ENCODE measurements at places on chromosomes 1 and 21.

DNA sequence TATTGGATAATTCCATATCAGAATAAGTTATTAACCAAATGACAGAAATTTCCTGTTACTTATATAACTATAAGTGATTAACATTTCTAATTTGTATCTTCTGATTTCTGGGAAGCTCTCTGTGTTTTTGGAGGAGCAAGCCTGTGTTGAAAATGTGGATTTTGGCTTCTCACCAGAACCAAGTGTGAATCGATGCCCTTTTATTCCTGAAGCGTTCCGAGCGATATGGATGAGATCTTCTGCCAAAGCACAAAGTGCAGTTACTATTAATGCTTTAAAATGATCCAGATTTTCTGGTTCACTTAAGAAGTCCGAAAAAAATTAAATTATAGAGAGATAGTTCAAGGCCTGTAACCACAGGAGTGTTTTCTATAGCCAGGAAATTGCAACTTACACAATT, 22.8 kb downstream of the ALG14 start:
- H3K36me3 ChIP-seq, result no peaks in the 10 kb centered on the region
- no peak overlapping the region for H3K27ac ChIP-seq

DNA sequence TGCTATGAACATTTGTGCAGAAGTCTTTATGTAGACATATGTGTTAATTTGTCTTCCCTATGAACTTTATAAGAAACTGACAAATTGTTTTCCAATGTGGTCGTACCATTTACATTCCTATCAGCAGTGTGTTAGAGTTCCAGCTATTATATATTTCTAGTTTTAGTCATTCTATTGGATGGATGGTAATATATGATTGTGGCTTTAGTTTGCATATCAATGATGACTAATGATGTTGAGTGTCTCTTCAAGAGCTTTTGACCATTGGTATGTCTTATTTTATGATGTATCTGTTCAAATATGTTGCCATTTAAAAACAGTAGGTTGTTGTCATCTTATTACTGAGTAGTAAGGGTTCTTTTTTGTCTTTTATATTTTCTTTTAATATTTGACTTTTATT, 16.2 kb upstream of the ZNF326 start:
- no peak overlapping the region for H3K27ac ChIP-seq
- H3K4me3 ChIP-seq, result no peak overlapping the region
- H3K27me3 ChIP-seq, result no peaks in the 10 kb centered on the region
- no peak for DNase-seq
- H3K4me1 ChIP-seq, result no peaks in the 10 kb centered on the region

DNA sequence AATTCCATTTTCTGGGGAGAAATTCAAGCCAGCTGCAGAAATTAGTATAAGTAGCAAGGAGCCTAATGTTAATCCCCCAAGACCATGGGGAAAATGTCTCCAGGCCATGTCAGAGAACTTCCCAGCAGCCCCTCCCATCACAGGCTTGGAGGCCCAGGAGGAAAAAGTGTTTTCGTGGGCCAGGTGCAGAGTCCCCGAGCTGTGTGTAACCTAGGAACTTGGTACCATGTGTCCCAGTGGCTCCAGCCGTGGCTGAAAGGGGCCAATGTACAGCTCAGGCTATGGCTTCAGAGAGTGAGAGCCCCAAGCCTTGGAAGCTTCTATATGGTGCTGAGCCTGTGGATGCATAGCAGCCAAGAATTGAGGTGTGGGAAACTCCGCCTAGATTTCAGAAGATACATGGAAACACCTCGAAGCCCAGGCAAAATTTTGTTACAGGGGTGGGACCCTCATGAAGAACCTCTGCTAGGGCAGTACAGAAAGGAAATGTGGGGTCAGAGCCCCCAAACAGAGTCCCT, 286.3 kb downstream of the MATN1 start:
- no peaks in the 10 kb centered on the region for H3K36me3 ChIP-seq
- no peak overlapping the region for H3K27ac ChIP-seq
- H3K27me3 ChIP-seq, result peaks cover 7% of the 10 kb centered on the region
- no peak for DNase-seq

DNA sequence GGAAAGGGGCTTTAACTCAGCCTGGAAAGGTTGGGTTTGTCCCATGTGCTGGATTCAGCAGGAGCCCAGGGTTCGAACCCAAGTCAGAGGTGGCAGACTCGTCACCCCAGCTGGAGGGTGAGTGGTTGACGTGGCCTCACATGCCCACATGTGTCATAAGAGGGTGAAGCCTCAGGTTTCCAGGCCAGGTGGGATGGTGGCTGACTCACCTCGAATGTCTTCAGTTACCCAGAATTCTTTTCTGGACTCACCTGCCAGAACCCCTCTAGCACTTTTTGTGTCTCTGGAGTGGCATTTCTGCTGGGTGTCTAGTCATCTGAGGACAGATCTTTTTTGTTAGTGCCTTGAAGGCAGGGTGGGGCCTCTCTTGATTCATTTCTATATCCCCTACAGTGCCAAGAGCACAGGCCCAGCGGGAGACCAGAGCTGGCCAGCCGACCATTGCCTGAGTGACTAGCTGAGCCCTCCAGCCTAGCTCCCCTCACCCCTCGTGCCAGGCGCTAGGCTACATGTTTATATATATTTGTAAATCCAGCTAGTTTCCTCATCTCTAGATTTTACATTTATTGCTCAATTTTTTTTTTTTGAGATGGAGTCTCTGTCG, 28.1 kb downstream of the IL6R start:
- H3K36me3 ChIP-seq, result peaks cover 6% of the 10 kb centered on the region
- H3K27me3 ChIP-seq, result peaks cover 5% of the 10 kb centered on the region
- H3K4me1 ChIP-seq, result no peaks in the 10 kb centered on the region
- H3K4me3 ChIP-seq, result no peak overlapping the region
- DNase-seq, result no peak

- no peaks in the 10 kb centered on the region for H3K36me3 ChIP-seq
- no peak overlapping the region for H3K4me3 ChIP-seq
- H3K4me1 ChIP-seq, result no peaks in the 10 kb centered on the region
- peaks cover 2% of the 10 kb centered on the region for H3K27me3 ChIP-seq
- no peak for DNase-seq
Observed at GRCh38 chr21:39674801-39675200, 62.1 kb downstream of the B3GALT5 start.

DNA sequence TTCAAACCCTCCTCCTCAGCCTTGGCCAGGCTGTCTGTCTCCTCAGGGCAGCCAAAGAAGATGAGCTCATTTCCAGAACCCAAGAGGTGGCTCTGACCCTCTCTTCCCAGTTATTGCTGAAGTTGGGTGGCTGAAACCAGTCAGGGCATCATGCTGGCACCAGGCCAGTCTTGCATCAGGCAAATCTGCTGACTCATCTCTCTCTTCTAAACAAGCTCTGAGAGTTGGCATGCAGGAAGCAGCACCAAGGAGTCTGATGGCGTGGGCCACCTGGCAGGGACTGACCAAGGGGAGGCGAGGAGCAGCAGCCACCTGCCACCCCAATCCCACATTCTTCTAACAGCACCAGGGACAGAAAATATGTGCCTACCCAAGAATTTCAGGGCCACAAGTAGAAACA, 104.8 kb upstream of the ATP1A1 start:
- no peak overlapping the region for H3K27ac ChIP-seq
- H3K4me1 ChIP-seq, result no peaks in the 10 kb centered on the region
- no peaks in the 10 kb centered on the region for H3K36me3 ChIP-seq
- H3K4me3 ChIP-seq, result no peak overlapping the region
- DNase-seq, result no peak

GRCh38 chr21:35043549-35043948, 5.6 kb downstream of the RUNX1 start:
- peaks cover 73% of the 10 kb centered on the region for H3K4me1 ChIP-seq
- no peak overlapping the region for H3K4me3 ChIP-seq
- peak overlapping the region; percentile 86 for H3K27ac ChIP-seq
- no peak for DNase-seq

GRCh38 chr1:202957733-202958543, at the start of gene ADIPOR1:
Gene ADIPOR1 (minus strand): TSS chr1:202958312. CDS start chr1:202951070, 7,242 bp downstream.
- peak; percentile 90 for DNase-seq
- H3K27ac ChIP-seq, result peak within 1 kb of the TSS; percentile 71
- H3K27me3 ChIP-seq, result no peaks in the 10 kb centered on the region
- no peaks in the 10 kb centered on the region for H3K36me3 ChIP-seq

DNA sequence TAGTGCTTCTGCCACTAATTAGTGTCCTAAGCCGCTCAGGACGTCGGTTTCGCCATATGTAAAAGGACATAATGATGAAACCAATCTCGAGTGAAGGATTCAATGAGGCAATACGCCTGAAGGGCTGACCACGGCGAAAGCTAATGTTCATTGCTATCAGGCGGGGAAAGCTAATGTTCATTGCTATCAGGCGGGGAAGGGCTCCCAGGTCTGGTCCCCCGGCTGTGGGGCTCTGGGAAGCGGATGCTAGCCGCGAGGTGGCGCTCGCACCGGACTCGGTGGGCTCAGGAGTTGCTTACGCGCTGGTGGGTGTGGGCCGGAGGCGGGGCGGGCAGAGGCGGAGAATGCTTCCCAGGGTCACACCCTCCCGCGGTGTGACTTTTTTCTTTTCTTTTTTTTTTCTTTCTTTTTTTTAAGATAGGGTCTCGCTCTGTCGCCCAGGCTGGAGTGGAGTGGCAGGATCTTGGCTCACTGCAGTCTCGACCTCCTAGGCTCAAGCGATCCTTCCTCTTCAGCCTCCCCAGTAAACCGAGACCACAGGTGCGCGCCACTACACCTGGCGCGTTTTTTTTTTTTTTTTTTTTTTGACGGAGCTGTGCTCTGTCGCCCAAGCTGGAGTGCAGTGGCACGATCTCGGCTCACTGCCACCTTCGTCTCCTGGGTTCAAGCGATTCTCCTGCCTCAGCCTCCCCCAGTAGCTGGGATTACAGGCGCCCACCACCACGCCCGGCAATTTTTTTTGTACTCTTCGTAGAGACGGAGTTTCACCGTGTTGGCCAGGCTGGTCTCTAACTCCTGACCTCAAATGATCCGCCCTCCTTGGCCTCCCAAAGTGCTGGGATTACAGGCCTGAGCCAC, 1.1 kb upstream of the PEAR1 start:
- DNase-seq, result peak; percentile 77
- peaks cover 29% of the 10 kb centered on the region for H3K4me1 ChIP-seq
- no peaks in the 10 kb centered on the region for H3K36me3 ChIP-seq
- peak overlapping the region; percentile 24 for H3K4me3 ChIP-seq
- H3K27ac ChIP-seq, result no peak overlapping the region

GRCh38 chr1:207004931-207005830, 27.4 kb downstream of the C1orf116 start:
- H3K27me3 ChIP-seq, result no peaks in the 10 kb centered on the region
- H3K36me3 ChIP-seq, result no peaks in the 10 kb centered on the region
